Dorsolateral prefrontal cortex (tissue), 122 donors: ENCODE measurements at places on chromosomes 3 and 15.
A peak's percentile ranks its signal among the peaks of the same experiment; 100 is the strongest.

GRCh38 chr3:172939651-172940293, 189.2 kb downstream of the ECT2 start:
- no peak for DNase-seq

DNA sequence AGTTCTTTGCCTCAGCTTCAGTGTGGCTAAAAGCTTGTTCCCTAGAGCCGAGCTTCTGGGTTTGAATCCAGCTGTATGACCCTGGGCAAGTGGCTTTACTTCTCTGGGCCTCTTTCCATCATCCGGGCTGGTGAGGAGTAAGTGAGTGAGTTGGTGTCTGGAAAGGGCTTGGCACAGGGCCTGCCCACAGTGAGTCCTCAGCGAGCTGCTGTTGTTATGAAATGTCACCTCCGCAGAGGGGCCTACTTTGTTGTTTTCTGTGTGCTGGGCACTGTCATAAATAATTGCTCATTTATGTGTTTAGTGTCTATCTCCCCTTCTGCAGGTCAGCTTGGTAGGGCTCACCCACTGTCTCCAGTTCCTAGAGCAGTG, 31.7 kb downstream of the SLC6A6 start:
- no peak for DNase-seq

GRCh38 chr15:49890689-49891088, 228.3 kb downstream of the ATP8B4 start:
- DNase-seq: no peak

DNA sequence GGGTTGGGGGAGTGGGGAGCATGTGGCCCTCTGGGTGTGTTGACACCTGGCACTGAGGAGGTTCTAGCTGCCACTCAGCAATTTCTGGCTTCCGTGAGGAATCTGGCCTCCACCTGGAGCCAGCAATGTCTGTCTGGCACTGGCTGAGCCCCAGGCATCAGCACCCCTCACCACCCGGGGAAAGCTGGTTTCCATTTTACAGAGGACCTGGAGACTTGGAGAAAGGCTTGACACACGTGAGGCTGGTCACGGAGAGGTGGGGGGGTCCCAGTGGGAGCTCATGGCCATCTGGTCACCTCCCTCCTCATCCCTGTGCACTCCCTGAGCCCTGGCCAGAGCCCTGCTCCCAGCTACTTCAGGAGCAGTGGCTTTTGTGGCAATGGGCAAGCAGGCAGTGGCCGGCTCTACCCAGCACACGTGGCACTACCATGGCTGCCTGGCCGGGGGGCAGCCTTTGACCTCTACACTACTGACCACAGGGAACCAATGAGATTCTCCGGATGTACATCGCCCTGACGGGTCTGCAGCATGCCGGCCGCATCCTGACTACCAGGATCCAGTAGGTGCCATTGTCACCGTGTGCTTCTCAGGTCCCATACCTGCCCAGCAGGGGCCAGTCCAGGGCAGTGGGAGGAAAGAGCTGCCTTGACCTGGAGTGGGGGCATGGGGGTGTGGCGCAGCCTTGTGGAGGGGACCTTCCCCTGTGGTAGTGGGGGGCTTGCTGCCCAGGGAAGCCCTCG, 28.5 kb downstream of the ACAD9 start:
- DNase-seq: no peak

- DNase-seq: no peak
Measured at GRCh38 chr15:32033186-32033890, 3.0 kb downstream of the CHRNA7 start.

DNA sequence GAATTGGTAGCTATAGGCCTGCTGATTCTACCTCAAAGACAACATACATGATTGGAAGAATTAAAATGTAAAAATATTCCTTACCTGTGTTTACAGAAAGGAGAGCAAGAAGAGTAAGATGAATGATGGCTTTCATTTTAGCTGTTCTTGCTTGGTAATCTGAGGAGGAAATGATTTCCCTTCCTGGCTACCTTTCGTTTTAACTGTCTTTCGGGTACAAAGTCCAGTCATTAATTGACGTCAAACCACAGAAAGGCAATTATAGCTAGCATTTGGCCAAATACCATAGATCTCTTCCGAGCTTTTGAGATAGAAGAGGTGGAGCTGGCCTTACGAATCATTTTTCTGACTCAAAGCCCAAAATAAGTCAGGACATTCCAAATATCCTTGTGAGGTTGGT, at the start of gene MUC13:
Gene MUC13, minus strand, starts transcription at position 175 of the 400 bp plus-strand sequence. Its CDS starts 39 bp downstream, at position 136.
- DNase-seq: no peak

- DNase-seq: peak; percentile 39
Measured at GRCh38 chr3:187966636-187967406, 187.1 kb upstream of the LPP start.

DNA sequence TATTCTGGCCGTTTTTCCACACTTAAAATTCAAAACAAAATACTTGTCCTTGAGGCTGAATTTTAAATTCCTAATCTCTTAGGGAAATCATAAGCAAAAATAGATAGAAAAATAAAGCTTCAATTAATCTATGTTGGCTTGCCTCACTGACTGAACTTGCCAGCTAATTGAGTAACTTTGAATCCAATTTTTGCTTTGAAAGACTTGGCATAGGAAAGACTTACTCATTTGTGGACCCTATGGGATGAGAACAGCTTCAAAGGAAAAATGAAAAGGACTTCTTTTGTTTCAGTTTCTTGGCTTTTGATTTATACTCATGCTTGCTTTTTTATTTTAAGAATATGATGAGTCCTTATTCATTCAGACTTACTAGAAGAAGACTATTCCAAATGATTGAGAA, 370.7 kb upstream of the RARB start:
- no peak for DNase-seq

DNA sequence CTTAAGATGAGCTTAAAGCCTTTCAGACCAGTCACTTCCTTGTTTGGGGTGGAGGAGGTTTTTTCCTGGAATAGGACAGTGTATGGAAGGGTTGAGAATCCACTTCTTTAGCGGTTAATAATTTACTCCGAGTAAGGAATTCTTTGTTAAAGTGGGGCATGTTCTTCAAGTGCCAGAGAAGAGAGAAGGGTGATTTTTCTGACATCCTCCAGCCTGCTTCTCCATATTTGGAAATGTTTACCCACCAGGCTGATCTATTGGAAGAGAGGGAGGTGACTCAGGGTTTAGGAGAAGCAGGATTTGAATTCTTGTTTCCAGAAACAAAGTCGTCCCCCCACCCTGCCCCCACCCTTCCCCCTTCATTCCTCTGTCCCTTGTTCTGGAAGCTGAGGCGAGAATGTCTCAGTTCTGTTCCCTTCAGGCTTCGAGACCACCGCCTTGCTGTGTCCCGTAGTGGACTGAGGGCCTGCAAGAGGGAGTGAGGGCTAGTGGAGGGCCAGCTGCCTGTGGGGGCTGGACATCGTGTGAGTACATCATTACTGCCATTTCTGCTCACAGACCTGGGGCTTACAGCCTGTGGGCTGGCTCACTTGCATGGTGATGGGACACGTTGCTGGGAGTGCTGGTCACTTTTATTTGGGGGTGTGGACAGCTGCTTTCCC, 58.5 kb downstream of the LPP start:
- no peak for DNase-seq

GRCh38 chr3:111765136-111765535, 93.9 kb upstream of the PHLDB2 start:
- DNase-seq: no peak

DNA sequence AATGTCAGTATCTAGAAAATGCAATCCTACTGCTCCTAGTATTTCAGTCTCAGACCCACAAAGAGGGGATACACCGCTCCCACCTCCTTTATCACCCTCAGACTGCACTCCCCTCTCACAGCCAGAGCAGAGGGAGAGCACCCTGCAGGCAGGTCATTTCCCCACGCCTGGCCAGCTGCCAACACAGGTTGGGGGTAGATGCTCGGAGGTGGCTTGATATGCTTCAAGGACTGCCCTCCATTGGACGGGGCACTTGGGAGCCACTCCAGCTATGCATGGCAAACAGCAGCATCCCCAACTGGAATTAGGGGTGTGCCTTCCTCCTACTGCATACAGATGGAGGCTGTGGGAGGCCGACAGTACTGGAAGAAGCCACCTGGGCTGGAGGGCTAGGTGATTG, 41.9 kb downstream of the TMEM266 start:
- no peak for DNase-seq

GRCh38 chr3:13157986-13158385, 84.8 kb upstream of the IQSEC1 start:
- DNase-seq: no peak

DNA sequence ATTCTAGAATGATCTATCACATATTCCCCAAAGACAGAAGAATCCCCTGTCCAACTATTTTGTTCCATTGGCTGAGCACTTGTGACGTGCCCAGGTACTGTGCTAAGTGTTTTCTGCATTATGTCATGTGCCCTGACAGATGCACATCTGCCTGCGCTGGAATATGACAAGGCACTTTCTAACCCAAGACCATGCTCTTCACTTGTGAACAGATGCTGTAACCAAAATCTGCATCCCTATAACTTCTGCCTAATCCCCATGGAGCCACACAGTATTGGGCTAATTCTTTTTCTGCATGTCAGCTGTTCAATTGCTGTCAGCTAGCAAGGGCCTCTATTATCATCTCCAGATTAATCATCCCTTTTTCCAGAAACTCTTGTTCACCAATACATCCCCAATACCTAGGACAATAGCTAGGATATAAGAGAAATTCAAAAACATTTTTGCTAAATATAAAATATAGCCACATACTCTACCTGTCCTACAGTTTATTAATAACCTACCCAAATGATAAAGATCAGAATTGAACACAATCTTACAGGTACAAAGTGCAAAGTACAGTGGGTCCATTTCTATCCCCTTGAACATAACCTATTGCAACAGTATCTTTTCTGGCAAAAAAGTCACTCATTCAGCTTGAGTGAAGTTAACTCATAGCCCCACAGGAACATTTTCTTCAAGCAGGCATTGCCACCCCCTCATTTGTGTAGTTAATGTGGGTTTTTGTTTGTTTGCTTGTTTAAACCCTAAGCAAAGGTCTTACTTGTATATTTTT, 109.4 kb upstream of the LRRN1 start:
- DNase-seq: no peak

DNA sequence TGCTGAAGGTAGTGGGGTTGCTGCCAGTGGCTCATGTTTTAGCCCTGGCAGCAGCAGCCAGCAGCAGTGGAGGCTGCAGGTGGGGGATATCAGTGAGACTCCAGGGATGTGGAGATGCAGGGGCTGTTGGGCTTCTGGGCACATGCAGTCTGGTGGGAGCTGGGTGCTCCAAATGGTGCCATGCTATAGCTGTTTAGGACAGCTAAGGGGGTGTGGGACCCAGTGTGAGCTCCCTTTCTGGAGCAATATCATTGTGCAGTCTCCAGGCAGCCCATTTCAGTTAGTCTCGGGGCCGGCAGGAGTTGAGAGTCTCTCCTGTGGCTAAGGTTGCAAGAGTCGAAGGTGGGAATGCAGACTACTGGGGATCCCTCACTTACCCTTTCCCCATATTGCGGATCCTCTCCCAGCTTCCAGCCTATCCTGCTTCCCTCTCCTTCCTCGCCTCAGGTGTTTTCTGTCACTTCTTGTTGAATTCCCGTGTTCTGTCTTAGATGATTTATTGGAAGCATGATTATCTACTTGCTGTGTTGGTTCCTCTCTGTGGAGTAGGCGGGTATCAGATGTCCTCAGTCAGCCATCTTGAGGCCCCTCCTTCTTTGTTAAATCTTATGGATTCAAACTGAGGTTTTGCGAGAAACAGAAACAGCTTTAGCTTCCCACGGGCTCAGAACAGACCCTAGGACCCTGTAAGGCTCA, 112.0 kb downstream of the FAM43A start:
- DNase-seq: no peak

- no peak for DNase-seq
Measured at GRCh38 chr3:153957421-153957820, 163.8 kb upstream of the ARHGEF26 start.

GRCh38 chr3:4674216-4674615, 181.1 kb downstream of the ITPR1 start:
- no peak for DNase-seq

DNA sequence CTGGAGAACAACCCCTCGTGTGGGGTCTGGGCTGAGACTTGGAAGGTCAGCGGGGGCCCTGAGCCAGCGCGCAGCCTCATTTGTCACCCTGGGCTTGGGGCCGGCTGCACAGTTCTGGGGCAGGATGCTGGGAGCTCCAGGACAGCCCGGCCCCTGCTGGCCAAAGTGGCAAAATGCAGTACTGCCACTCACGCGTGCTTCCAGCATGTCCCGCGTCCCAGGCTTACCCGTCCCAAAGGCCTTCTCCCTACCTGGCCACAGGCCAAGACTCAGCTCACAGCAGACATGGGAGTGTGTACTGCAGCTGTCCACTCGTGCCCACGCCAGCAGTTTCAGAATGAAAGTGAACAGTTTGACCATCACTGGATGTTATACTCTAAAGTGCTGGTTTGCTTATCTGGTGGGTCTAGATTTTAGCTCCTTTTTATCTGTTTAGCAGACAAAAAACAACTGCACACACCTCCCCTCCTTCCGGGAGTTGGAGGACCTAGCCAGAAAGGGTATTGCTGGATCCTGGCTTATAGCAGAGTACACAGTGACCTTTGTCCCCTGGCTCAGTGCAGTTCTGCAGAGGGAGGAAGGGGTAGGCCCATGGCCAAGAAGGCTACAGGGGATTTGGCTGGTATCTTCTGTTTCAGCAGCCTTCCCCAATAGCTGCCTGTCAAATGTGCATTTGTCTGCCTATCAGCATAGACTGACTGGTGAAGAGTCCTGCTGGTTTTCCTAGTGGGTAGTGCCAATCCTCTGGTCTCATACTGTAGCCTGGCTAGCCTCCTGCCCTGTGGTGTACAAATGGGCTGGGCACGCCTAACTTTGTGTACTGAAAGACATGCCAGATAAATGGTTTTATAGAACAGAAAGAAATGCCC, 23.2 kb upstream of the IP6K2 start:
- peak; percentile 92 for DNase-seq

DNA sequence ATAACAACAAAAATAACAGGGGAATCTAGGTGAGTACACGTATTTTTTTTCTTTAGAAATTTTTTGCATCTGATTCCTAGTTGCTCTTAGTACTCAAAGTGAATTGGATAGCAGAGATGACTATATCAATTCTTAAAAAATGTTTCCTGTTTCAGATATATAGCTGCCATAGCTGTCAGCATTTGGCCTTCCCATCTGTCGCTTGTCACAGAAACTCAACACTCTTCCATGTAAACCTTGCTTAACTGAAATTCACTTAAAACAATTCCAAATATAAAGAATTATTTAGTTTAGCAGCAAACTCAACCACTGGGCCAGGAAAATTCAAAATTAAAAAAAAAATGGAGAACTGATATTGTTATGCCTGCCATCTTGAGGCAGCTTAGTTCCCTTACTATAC, 807.5 kb downstream of the IGSF11 start:
- no peak for DNase-seq

DNA sequence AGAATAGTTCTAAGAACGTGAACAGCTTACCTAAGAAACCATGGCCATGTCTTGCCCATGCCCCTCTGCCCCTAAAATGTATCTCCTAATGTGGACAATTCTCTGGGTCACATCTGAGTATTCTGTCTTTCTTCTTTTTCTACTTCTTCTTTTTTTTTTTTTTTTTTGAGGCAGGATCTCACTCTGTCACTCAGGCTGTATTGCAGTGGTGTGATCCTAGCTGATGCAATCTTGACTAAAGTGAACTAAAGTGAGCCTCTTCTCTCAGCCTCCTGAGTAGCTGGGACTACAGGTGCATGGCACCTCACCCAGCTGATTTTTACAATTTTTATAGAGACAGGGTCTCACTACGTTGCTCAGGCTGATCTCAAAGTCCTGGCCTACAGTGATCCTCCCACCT, 204.8 kb upstream of the ZPLD1 start:
- no peak for DNase-seq
